Activated CD4-positive, alpha-beta memory T cell treated with anti-CD3 and anti-CD28 coated beads, Interleukin-2, amount 10 ng/mL, durations not matched to agents 7 days and 5 days (primary cell): ENCODE measurements at places on chromosomes 4 and X. TPM values are rescaled to one million over a fixed set of nuclear protein-coding genes. Genes with fewer than 3 reads are reported as not detected.

Gene ZFYVE28
- 38.9 TPM for total RNA-seq

Gene BBS12
- 3.7 TPM for total RNA-seq

Gene ELF4
- total RNA-seq, result 48.0 TPM

Gene CD40LG
- 139 TPM for total RNA-seq

Gene TKTL2
- not detected for total RNA-seq

Gene TMEM271
- not detected for total RNA-seq

DNA sequence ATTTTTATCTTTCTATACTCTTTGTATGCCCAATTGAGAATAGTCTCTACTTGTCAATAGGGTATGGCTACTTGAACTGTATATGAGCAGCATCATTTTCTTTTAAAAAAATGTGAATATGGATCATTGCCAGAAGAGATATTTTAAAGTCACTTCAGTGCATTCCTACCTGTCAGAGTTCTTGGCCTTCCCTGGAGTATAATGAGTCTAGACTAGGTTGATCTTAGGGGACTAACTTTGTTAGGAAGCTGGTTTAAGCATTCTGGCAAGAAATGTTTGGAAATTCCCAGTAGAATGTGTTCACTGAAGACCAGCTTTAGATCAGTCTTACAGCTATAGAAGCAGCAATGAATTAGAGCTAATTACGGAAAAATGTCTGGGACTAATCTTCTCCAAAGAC lies 178.2 kb downstream of the FAT4 start:
- no peak for DNase-seq
- no peaks in the 10 kb centered on the region for H3K36me3 ChIP-seq
- no peak overlapping the region for H3K27ac ChIP-seq
- no peaks in the 10 kb centered on the region for H3K4me1 ChIP-seq

DNA sequence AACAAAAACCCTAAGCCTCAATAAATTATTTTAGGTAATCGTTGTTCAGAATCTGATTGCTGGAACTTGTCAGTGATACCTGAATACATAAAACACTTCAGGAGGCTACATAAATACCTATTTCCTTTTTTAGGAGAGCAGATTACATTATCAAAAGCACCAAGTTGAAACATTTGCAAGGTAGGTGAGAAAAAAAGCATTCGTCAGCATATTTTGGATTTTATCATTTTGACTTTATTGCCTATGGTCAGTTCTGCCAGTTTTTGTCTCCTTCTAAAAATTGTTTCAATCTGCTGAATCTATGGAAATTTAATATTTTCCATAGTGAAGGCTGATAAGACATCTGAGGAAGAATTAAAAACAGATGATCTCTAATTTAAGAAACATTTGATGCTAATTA lies 16.5 kb upstream of the MAD2L1 start:
- no peak overlapping the region for H3K27ac ChIP-seq
- H3K36me3 ChIP-seq, result no peaks in the 10 kb centered on the region
- no peaks in the 10 kb centered on the region for H3K4me1 ChIP-seq
- DNase-seq, result no peak

DNA sequence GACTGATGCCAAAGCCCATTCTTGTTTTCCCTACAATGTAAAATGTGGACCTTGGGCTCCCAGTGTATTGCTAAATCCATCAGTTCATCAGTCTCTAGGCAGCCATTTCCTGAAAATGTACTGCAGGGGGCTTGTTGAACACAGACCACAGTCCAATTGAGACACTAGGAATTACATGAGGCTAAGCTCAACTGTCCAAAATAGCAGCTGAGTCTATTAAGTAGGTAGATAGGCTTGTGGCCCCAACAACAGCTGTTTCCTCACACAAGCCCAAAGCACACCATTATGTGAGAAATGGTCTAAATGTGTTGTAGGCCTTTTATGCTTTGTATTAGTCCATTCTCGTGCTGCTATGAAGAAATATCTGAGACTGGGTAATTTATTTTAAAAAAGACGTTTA lies 60.0 kb upstream of the PAK3 start:
- H3K4me3 ChIP-seq, result no peak overlapping the region
- H3K4me1 ChIP-seq, result no peaks in the 10 kb centered on the region
- no peak overlapping the region for H3K27ac ChIP-seq
- no peaks in the 10 kb centered on the region for H3K27me3 ChIP-seq
- DNase-seq, result no peak

DNA sequence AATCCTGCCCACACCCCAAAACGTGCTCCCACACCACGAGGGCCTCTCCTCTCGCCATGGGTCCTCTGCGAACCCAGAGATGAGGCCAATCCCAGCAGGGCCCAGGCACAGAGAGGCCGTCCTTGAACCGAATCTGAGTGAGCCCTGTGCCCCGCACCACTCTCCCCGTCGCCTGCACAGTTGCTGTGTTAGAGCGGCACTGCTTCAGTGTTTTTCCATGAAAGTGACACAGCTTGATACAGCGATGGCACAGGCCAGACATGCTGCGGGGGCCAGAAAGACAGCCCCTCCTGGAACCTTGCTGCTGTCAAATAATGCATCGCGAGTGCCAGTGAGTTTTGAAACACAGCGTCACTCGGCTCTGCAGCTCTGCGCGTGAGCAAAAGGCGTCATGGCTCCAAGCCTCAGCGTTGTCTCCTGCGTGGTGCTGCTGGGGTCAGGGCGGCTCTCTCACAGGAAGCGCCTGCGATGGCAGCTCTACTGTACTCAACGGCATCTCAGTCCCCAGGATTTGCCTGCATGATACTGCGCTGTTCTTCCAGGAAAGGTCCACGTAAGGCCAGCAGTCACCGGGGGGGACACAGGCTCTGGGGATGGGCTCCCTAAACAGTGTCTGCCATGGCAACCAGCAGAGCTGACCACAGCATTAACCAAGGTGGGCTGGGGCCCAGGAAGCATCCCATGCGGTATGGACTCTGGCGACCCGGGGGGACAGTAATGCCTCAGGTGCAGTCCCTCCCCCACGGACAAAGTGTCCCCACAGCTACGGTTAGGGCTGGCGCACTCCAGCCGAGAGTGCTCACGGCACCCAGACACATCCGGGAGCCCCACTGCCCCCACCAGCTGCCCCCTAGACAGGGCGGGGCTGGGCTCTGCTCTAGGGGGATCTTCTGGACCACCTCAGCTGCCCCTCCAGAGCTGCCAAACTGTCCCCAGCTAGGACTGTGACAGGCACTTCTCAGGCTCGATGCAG lies 63.1 kb downstream of the ACOX3 start:
- no peaks in the 10 kb centered on the region for H3K27me3 ChIP-seq
- no peaks in the 10 kb centered on the region for H3K36me3 ChIP-seq
- H3K4me1 ChIP-seq, result no peaks in the 10 kb centered on the region

GRCh38 chr4:48268956-48269860 lies at the start of gene TEC:
TEC (minus strand) TSS chr4:48269838; CDS start chr4:48228614, 41,224 bp downstream.
- no peak for DNase-seq
- H3K27ac ChIP-seq, result peak within 1 kb of the TSS; percentile 38
- no peaks in the 10 kb centered on the region for H3K36me3 ChIP-seq
- peaks cover 13% of the 10 kb centered on the region for H3K4me1 ChIP-seq
- no peaks in the 10 kb centered on the region for H3K27me3 ChIP-seq
- peak within 1 kb of the TSS; percentile 90 for H3K4me3 ChIP-seq

GRCh38 chrX:45322382-45322781 lies 121.7 kb upstream of the DIPK2B start:
- no peak for DNase-seq
- no peak overlapping the region for H3K4me3 ChIP-seq
- H3K27me3 ChIP-seq, result peaks cover 2% of the 10 kb centered on the region
- no peaks in the 10 kb centered on the region for H3K36me3 ChIP-seq
- H3K4me1 ChIP-seq, result no peaks in the 10 kb centered on the region
- no peak overlapping the region for H3K27ac ChIP-seq

DNA sequence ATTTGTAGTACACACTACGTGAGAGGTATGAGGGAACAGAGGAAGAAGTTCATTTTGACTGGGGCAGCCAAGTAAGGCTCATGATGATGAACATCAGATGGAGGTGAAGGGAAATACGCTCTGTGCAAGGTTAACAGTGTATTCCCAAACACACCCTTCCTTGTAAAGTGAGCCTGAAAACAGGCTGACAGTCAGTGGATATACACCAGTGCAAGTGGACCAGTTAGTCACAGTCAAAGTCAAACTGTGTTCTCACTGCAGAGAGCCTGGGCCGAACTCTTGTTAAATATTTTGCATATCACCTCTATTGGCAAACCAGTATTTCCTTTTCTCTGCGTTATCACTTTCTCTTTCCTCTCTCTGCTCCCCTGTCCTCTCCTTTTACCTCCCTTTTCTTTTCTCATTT lies 23.4 kb upstream of the RHOH start:
- peaks cover 12% of the 10 kb centered on the region for H3K36me3 ChIP-seq
- no peak overlapping the region for H3K27ac ChIP-seq
- peaks cover 19% of the 10 kb centered on the region for H3K4me1 ChIP-seq
- no peak for DNase-seq
- no peaks in the 10 kb centered on the region for H3K27me3 ChIP-seq

GRCh38 chrX:34379891-34380290 lies 247.8 kb upstream of the FAM47A start:
- H3K27me3 ChIP-seq, result no peaks in the 10 kb centered on the region
- H3K27ac ChIP-seq, result no peak overlapping the region
- no peaks in the 10 kb centered on the region for H3K4me1 ChIP-seq
- no peak overlapping the region for H3K4me3 ChIP-seq

DNA sequence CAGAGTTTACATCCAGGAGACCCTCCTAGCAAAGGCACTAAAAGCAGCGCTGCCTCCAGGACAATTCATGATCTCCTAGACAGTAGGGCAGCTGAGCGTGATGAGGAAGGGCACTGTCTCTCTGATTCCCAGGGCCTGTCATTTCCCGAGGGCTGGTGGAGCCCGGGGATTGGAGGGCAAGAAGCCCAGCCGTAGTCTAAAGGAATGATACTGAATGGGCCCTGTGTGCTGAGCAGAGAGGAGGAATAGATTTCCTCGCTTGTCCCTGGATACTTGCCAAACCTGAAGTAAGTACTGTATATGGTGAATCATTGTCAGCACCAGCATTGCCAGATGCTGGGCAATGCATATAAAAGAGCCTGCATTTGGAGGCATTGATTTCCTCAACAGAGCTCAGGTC lies 88.0 kb upstream of the SLITRK2 start:
- no peak overlapping the region for H3K4me3 ChIP-seq
- H3K27ac ChIP-seq, result no peak overlapping the region
- no peak for DNase-seq
- no peaks in the 10 kb centered on the region for H3K4me1 ChIP-seq
- H3K27me3 ChIP-seq, result no peaks in the 10 kb centered on the region

DNA sequence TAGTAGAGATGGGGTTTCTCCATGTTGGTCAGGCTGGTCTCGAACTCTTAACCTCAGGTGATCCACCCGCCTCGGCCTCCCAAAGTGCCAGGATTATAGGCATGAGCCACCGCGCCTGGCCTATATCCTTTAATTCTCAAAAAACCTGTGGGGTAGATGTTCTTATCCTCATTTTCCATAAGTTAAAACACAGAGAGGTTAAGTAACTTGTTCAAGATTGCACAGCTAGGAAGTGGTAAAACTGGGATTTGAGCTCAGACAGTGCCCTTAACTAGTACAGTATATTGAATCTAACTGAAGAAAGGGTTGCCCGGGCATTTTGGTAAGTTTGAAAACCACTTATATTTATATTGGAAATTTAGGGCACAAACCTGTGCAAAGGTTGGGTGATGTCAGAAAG lies 116.0 kb downstream of the GLUD2 start:
- H3K27ac ChIP-seq, result no peak overlapping the region
- H3K4me3 ChIP-seq, result no peak overlapping the region
- no peaks in the 10 kb centered on the region for H3K36me3 ChIP-seq
- DNase-seq, result no peak
- peaks cover 9% of the 10 kb centered on the region for H3K4me1 ChIP-seq

DNA sequence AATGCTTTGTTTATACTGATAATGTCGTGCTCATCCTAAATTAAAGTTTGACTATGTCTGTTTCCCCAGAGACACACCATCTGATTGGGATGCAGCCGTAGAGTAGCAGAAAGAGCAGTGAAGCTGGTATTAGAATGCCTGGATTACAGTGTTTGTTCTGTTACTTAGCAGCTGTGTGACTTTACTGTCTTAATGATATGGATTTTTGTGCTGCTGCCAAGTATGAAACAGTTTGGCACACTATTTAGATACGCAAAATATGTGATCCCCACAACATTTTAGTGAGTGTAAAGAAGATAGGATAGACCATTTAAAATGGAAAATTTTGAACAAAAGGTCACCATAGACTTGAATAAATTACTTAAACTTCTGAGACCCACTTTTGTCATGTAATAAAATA lies 1.2 kb upstream of the CHIC1 start:
- H3K27ac ChIP-seq, result no peak overlapping the region
- peak overlapping the region; percentile 13 for H3K4me3 ChIP-seq
- H3K4me1 ChIP-seq, result peaks cover 19% of the 10 kb centered on the region
- no peak for DNase-seq
- H3K27me3 ChIP-seq, result no peaks in the 10 kb centered on the region

DNA sequence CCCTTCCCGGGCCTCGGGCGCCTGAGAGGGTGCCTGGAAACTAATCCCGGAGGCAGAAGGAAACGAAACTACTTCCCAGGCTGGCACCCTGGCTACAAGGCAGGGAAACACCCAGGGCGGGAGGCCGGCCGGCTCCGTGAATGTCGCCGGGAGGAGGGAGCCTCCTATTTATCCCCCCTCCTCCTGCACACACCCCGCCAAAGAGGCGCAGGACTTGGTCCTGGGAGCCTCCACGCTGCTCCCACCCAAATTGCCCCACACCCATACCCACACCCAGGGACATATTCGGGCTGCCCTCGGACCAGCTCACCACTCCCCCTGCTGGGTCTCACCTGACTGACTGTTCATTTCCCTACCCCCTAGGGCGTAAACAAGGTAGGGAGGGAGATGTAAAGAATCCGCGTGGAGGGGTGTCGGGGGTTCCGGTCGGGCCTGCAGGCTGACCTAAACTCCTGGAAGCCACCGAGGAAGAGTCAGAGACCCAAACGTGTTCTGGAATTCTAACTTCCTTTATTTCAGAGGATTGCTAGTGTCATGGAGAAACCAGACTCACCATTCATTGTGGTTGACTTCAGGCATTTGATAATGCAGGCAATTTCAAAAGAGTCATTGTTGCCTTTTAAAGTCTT lies at the start of gene BTC:
Gene BTC (minus strand): TSS at position 142 of the 629 bp plus-strand sequence. CDS start 198 bp downstream, outside the sequence.
- no peak within 1 kb of the TSS for H3K27ac ChIP-seq
- H3K4me3 ChIP-seq, result no peak within 1 kb of the TSS
- H3K36me3 ChIP-seq, result no peaks in the 10 kb centered on the region
- H3K4me1 ChIP-seq, result no peaks in the 10 kb centered on the region
- no peak for DNase-seq
- peaks cover 34% of the 10 kb centered on the region for H3K27me3 ChIP-seq

DNA sequence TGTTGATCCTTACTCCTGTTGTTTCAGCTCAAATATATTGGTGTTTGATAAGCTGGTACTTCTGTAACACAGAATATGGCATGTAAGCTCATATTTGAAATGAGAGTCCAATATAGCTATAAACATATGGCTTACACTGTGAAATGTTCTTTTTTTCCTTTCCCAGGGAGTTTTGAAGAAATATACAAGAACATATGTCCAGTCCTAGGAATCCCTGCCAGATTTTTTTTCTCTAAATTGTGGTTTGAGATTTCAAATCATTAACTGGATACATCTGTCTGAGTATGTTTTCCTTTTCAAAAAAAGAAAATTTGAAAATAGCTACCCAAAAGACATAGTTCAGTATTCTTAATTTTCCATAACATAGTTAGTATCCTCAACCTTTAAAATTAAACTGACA lies 60.2 kb downstream of the HMGB2 start:
- DNase-seq, result no peak
- H3K27me3 ChIP-seq, result no peaks in the 10 kb centered on the region
- H3K27ac ChIP-seq, result no peak overlapping the region
- no peaks in the 10 kb centered on the region for H3K36me3 ChIP-seq
